ENCODE measurements at places on chromosomes 2 and 18. TPM values are rescaled to one million over a fixed set of nuclear protein-coding genes. Genes with fewer than 3 reads are reported as not detected.

Gene CCDC141
- 1.8 TPM for total RNA-seq

- no peak overlapping the region for H3K4me3 ChIP-seq
- no peaks in the 10 kb centered on the region for H3K27me3 ChIP-seq
- H3K4me1 ChIP-seq: no peaks in the 10 kb centered on the region
Observed at GRCh38 chr2:166516712-166517303, 22.8 kb upstream of the SCN7A start.

Gene LIPG
- total RNA-seq: 2.3 TPM

Gene AOX1
- 1,010 TPM for total RNA-seq

Gene GAREM2
- total RNA-seq: 1.1 TPM

Gene CRACDL
- 2.3 TPM for total RNA-seq

DNA sequence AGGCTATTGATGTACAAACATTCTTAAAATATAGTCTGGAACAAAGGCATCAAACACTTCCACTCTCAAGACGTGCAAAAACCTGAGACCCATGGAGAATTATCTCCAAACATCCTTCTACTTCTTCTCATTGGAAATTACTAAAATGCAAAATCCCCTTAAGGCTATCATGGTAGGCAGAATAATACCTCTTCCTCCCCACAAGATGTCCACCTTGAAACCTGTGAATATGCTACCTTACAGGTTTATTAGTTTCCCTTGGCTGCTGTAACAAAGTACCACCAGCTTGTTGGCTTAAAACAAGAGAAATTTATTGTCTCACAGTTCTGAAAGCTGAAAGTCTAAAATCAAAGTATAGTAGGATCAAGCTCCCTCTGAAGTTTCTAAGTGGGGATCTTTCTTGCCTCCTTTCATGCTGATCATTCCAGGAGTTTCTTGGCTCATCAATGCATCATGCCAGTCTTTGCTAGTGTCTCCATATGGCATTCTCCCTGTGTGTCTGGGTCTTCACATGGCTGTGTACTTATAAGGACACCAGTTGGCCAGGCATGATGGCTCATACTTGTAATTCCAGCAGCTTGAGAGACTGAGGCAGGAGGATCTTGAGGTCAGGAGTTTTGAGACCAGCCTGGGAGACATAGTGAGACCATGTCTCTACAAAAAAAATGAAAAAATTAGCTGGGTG is 163.7 kb upstream of the NCK2 start:
- H3K27me3 ChIP-seq: no peaks in the 10 kb centered on the region
- no peak overlapping the region for H3K27ac ChIP-seq
- H3K4me1 ChIP-seq: peaks cover 13% of the 10 kb centered on the region
- DNase-seq: no peak
- H3K4me3 ChIP-seq: no peak overlapping the region
- no peaks in the 10 kb centered on the region for H3K36me3 ChIP-seq

Gene IWS1
- 20.9 TPM for total RNA-seq

DNA sequence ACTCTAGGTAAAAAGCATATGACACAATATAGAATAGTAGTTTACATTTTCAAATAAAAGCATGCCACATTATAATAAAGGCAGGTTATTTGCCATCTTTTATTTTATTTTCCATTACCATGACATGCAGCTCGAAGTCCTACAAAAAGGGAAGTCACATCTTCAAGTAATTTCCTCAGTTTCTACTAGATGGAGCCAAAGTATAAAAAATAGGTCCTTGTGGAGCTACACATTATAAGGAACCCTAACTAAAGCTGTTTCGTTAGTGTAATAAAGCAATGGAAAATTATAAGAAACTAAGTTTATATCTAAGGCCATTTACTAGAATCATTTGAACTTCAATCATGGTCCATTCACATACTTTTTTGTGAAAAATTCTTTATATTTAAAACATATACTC is 674.5 kb downstream of the KCNJ3 start:
- no peak overlapping the region for H3K4me3 ChIP-seq
- no peak overlapping the region for H3K27ac ChIP-seq
- H3K36me3 ChIP-seq: no peaks in the 10 kb centered on the region
- H3K4me1 ChIP-seq: no peaks in the 10 kb centered on the region

DNA sequence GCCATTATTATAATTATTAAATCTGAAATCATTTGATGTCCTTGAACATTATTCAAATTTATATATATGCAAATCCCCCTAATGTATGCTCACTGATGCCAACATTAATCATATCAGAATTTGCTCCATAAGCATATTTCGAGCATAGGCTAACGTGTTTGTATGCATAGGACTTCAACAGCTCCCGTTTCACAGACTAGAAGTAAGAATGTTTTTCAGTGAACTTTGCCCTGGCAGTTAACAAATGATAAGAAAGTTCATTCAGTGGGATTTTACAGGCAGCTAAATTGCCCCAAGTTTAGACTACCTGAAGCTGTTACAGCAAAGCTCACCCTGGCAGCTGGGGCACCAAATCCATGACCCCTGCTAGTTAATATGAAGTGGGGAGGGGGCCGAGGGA is 272.0 kb downstream of the LNPK start:
- no peak overlapping the region for H3K4me3 ChIP-seq
- no peaks in the 10 kb centered on the region for H3K36me3 ChIP-seq
- no peaks in the 10 kb centered on the region for H3K4me1 ChIP-seq
- H3K27ac ChIP-seq: no peak overlapping the region
- no peaks in the 10 kb centered on the region for H3K27me3 ChIP-seq
- no peak for DNase-seq

Gene FEV
- 0.31 TPM for total RNA-seq
